ENCODE measurements at places on chromosomes 2 and 18. TPM values are rescaled to one million over a fixed set of nuclear protein-coding genes. Genes with fewer than 3 reads are reported as not detected.

SP140 gene
- 2.7 TPM for total RNA-seq

CRYGD gene
- not detected for total RNA-seq

DNA sequence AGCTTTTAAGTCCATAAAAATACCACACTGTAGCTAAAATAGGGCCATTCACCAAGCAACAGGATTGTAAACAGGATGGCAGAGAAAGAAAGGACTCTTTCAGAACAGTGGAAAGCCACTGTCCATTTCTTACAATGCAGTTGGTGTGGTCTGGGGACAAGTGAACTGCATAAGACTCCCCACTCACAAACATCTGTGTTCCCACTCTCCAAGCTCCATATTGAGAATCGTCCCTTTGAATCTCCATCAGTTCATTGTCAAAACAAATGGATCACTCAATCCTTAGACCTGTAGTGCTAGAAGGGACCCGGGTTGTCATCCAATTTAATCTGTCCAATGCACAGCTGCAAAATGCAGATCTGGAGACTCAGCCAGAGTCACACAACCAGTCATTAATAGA is 347.4 kb upstream of the KLHL29 start:
- no peak for DNase-seq

DNA sequence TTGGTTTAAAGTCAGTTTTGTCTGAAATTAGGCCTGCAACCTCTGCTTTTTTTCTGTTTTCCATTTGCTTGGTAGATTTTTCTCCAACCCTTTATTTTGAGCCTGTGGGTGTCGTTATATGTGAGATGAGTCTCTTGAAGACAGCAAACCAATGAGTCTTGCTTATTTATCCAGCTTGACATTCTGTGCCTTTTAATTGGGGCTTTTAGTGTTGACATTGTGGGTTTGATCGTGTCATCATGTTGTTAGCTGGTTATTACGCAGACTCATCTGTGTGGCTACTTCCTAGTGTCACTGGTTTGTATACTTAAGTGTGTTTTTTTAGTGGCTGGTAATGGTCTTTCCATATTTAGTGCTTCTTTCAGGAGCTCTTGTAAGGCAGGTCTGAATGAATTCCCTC is 18.8 kb downstream of the TMEM87B start:
- DNase-seq = no peak

- no peak for DNase-seq
These were observed 209.5 kb downstream of the VAPA start for GRCh38 chr18:10122988-10123950.

GRCh38 chr2:74991977-74992376 is 33.5 kb downstream of the POLE4 start:
- DNase-seq = no peak

Data from aorta (tissue), 5 donors.